ENCODE measurements at places on chromosomes 2 and 18.

GRCh38 chr2:186664385-186665043 is 29.3 kb upstream of the FAM171B start:
- DNase-seq, result no peak

GRCh38 chr2:5285872-5286769 is 406.1 kb upstream of the SOX11 start:
- DNase-seq, result no peak

DNA sequence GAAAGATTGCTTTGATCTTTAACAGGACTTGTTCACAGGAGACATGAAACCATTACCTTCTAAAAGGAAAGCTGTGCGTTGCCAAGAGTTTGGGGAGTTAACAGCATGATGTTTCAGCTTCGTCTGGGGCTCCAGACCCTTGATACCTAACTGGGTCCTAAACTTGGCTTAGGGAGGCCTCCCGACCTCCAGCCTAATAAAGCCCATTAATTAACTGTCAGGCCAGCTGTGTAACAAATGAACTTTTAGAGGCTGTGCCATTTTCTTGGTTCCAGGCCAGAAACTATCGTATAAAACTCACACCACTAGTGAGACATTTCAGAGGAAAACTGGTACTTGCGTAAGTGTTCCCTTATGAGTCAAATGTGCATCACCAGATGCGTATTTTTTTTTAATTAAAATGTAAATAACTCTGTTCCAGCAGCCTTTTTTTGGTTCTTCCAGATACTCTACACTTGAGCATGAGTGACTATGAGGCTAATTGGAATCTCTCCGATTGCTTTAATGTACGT is 236.5 kb downstream of the BCL2 start:
- DNase-seq, result no peak

DNA sequence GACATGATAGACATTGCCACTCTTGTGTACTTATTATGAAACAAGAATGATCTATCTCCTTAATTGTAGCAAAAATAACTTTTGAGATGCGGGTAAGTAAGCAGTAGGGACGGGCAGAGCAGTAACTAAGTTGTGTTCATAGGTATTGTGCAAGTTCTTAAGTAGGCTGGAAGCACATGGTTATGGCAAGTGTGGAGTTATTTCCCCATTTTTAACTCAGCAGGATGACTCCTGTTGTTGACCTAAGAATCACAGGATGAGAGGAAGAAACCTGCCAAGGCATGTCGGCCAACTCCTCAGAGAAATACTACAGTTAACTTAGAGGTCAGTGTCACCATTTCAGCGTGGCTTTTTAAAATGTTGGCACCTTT is 51.1 kb upstream of the FN1 start:
- no peak for DNase-seq

GRCh38 chr2:45862843-45863242 is 211.4 kb downstream of the PRKCE start:
- no peak for DNase-seq

- no peak for DNase-seq
Measured at GRCh38 chr2:240405684-240406313, 29.7 kb upstream of the GPC1 start.

- no peak for DNase-seq
Measured at GRCh38 chr18:45978084-45978483, 11.0 kb upstream of the EPG5 start.

GRCh38 chr2:142870526-142870925 is 6.9 kb upstream of the KYNU start:
- no peak for DNase-seq

- no peak for DNase-seq
Measured at GRCh38 chr2:128307595-128307994, 11.1 kb downstream of the HS6ST1 start.

DNA sequence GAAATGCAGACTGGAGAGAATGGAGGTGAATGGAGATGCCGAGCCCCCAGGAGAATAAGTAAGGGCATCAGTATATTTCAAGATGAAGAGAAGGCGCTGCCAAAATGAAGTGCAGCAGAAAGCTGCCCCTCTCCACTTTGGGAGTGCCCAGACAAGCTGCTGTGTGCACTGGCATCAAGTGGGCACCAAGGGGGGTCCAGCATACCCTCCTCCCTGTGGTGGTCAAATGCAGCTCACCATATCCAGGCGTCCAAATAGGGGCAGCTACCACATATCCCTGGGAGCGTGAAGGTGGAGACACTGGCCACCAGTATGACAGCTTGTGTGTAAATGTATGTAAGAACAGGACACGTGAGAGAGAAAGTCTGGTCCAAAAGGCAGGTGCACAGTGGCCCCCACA is 236.6 kb downstream of the KLHL29 start:
- no peak for DNase-seq

DNA sequence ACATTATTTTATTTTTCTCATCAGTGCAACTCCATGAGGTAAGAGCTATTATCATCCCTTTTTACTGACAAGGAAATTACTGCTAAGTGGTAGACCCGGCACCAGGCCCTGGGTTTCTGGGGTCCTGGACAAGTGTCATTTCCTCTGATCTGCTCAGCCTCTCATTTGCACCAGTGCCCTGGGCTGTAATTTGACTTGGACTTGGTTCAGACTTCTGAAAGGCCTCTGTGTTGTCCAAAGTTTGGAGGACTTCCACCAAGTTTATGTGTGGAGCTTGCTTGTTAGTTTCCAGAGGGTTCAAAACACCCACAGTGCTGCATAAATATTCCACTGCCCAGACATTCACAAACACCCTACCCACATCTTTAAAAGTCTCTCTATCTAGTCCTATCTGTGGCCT is 44.0 kb upstream of the PPP1CB start:
- DNase-seq, result no peak

Data from GM04504 (cell line).